ENCODE measurements at places on chromosomes 6 and 20.

DNA sequence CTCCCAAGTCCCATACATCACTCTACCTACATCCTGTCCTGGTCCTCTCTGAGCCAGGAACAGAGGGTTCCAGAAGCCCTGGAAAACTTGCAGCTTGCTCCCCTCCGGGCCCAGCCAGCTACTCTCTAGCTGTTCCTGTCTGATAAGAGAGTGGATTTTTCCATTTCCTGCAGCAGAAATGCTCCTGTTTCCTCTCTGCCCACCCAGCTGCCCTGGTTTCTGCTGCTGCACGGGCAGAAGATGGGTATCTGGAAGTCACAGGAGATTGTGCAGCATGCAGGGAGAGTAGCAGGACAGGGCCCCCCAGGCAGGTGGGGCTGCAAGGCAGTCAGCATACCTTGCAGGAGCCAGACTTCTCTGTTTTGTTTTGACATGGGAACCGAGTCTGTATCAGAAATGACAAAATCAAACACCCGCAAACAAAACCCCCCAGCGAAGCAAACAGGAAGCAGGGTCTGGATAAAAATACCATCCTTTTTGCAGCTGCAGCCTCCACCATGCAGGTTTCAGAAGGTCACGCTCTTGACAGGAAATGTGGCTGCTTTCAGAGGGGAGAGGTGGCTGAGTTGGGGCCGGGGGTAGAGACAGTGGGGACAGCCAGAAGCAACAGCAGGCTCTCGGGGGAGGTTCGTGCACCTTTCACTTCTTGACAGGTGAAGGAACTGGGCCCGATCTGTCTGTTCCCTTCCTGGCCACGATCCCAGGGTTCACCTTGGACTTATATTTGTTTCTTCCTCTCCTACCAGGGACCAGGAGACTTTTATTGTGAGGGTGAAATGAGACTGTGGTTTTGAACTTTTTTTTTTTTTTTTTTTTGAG lies 50.8 kb upstream of the FAM83D start:
- DNase-seq = peak; percentile 70

GRCh38 chr20:46701556-46701955 lies 7.9 kb upstream of the SLC2A10 start:
- no peak for DNase-seq

DNA sequence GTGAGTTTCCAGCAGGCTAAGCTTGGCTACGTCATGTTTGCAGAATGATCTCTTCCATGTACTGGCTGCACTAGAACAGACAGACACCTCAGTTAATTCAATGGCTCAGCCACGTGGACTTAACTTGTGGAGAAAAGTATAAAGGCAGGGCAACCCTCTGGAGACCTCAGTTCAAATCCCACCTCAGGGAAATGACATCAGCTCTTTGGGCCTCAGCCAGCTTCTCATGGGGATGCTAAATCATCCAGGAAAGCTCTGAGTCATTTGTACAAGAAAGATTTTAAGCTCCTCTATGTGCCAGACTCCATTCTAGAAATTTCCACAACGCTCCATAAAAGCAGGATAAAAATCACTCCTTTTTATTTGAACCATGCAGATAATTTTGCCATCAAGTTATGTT lies 128.5 kb upstream of the SALL4 start:
- DNase-seq = no peak

DNA sequence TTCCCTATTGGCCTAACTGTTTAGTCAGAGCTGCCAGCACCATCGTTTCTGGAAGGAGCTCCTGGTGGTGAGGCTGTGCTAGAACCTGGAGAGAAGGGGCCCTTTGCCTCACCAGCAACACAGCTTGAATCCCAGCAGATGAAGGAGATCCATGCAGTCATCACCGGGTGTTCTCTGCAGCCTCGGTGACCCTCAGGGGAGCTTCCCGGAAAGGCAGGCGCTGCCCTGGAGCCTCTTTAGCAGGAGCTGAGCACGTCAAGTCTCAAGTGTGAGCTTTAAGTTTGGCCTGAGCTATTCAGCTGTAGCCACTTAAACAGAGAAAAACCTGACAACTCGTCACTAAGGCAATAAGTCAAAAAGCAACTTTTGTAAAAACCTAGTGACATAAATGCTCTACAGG lies 181.2 kb upstream of the FOXQ1 start:
- no peak for DNase-seq

DNA sequence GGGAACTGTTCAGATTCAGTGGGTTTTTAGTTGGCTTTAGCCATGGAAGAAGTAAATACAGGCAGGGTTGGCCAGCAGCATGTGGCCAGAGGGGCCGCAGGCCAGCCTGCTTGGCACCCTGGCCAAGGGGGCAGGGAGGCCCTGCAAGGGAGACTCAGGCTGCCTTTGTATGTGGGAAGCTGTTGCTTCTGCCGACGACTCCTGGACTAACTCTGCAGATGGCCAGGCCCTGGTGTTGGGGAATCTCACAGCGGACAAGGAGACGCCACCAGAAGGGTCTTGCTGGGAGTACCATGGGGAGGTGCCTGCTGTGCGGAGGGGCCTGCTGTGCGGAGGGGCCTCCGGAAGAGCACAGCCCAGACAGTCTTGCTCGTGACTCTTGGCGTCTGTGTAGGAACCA lies 25.2 kb downstream of the PYGB start:
- no peak for DNase-seq

- DNase-seq = no peak
Measured at GRCh38 chr6:6858533-6858982, 249.2 kb upstream of the RREB1 start.

- no peak for DNase-seq
Measured at GRCh38 chr20:891706-892080, 24.4 kb downstream of the ANGPT4 start.

DNA sequence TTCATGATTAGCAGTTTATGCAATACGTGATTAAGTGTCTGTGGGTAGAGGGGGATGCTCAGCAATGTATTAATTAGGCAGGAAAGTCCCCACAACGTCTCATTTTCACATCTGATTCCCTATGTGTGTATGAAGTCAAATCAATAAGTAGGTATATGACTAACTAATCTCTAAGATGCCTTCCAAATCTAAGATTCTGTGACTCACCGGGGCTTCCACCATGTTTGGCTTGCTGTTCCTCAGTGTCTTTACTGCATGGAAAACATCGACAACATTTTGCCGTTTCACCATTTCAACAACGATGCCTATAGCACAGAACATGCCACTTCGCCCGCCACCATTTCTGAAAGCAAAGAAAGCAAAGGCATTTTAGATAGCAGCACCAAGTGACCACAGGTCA lies 72.0 kb upstream of the THEMIS start:
- DNase-seq = peak; percentile 51

- no peak for DNase-seq
Measured at GRCh38 chr20:57576617-57577550, 16.0 kb downstream of the PCK1 start.

DNA sequence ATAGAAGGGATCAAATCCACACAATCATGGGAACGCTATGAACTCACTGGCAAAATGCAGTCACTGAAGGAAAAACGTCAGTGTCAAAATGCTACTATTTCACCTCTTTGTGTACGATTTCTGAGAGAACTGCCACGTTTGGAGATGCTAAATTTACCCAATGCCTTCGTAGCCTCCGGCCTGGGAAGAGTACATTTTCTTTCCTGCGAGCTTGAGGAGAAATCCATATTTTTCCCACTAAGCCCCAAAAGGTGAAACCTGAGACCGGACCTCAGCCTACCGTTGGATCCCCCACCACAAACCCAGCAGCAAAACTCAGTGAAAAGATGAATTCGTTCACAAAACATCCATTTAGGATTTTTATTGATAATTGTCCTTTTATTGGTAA lies 131.7 kb downstream of the GPX5 start:
- no peak for DNase-seq

DNA sequence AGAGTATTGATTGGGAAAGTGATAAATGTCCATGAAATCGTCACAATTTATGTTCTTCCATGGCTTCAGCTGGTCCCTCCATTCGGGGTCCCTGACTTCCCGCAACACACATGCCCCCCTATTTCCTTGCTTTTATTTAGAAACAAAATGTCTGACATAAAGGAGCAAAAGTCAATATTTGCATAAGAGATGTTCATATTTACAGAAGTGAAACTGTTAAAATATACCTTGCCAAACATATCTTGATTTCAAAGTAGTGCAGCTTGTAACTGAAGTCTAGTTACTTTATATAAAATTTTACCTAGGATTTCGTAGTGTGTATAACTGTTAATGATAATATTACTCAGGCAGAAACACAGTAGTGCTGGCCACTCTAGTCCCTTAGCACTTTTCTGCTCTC lies 548.9 kb upstream of the ADGRB3 start:
- DNase-seq = no peak

- no peak for DNase-seq
Measured at GRCh38 chr6:106849676-106850332, 124.7 kb downstream of the CD24 start.

DNA sequence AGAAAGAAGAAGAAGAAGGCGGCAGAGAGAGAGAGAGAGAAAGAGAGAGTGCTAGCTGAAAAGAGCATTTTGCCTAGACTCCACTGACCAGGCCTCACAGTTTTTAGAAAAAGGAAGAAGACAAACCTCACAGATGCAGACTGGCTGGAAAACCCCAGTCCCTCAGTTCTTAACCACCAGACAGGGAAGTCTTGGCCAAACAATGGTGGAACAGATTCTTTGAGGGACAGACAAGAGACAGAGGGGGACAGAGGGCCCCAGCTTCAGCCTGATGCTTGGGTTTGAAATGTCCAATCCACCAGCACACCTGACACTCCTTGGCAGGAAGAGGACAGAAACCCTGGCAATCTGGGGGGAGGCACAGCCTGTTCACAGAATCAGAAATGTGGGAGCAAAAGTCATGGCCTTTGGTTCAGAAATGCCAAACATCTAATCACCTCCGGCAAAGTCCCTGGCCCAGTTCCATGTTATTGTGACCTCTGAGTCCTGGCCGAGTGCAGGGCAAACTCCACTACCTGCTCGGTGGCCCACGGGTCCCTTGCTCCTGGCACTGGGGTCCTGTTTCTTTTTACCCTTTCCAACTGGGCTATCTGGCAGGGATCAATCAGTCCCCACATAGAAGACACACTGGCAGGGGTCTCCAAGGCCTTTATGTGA lies 235.2 kb downstream of the LY86 start:
- no peak for DNase-seq

GRCh38 chr6:57207872-57208271 lies 14.2 kb downstream of the RAB23 start:
- DNase-seq = no peak

GRCh38 chr6:134187154-134187553 lies 130.8 kb downstream of the SGK1 start:
- DNase-seq = no peak

- no peak for DNase-seq
Measured at GRCh38 chr20:52251827-52252226, 60.2 kb upstream of the ZFP64 start.

DNA sequence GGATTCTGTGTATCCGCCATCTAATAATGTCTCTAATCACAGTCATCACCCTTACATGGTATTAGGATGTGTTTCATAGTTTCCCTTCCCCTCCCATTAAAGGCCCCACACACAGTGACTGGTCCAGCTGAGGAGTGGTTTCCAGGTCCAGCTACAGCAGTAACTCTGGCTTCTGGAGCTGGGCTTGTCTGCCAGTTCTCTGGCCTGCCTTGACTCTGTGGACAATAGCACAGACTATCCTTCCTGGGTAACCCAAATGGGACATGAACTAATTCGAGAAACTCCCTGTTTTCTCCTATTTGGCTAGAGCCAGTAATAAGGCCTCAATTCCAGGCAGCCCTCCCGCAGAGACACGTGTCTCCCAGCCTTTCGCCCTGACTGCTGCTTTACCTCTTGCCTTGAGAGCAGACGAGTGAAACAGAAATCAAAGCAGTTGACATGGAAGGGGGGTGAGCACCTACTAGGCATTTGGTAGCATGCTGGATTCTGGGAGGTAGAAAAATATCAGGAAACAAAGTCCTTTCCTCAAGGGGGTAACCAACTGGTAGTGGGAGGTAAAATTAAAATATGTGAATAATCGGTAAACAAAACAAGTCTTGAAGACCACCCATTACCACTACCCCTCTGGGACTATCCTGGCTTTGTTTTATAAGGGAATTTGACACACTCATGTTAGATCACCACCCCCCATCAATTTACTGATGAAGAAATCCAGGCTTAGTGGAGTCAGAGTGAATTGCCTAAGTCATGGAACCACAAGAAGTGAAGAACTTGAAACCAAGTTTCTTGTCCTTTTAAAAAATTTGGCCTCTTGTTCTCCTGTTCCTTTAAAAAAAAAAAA lies 1.2 kb downstream of the TRAF3IP2 start:
- DNase-seq = no peak

DNA sequence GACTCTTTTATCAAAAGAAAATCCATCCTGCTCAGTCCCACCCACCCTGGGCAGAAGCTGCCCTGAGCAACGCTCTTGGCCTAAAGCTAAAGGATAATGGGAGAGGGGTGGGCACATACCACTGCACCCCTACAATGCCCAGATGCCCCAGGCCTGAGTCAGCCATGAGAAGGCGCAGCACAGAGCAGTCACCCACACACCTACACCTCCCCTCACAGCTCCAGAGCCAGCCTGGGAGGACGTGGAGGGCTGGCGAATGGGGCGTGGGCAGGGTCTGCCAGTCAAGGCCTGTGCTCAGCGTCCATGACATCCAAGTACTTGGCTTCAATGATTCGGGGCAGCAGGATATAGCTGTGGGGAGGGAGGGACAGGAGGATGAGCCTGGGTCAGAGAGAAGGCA lies 11.5 kb downstream of the SLC4A11 start:
- no peak for DNase-seq

- DNase-seq = no peak
Measured at GRCh38 chr6:43995137-43995536, 132.1 kb downstream of the MRPL14 start.

DNA sequence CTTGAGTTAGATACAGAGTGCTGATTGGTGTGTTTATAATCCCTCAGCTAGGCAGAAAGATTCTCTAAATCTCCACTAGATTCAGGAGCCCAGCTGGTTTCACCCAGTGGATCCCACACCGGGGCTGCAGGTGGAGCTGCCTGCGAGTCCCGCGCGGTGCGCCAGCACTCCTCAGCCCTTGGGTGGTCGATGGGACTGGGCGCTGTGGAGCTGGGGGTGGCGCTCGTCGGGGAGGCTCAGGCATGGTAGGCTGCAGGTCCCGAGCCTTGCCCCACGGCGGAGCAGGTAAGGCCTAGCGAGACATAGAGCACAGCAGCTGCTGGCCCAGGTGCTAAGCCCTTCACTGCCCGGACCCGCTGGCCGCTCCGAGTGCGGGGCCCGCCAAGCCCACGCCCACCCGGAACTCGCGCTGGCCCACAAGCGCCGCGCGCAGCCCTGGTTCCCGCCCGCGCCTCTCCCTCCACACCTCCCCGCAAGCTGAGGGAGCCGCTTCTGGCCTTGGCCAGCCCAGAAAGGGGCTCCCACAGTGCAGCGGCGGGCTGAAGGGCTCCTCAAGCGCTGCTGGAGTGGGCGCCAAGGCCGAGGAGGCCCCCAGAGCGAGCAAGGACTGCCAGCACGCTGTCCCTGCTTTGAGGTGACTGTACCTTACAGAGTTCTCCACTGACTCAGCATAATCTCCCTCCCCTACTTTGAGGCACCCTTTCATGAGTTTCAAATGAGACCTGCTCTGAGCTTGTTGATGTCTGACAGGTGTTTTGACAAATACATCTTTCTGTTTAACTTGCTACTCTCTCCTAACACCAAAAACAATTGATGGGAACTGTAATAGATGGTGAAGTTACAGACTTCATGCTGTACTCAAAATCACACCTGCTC lies 3.9 kb upstream of the SSR1 start:
- no peak for DNase-seq
